Stimulated activated CD4-positive, alpha-beta T cell treated with anti-CD3 and anti-CD28 coated beads, Interleukin-1b, Interleukin-23, amount 100 ng/mL, for 4 hours (primary cell): ENCODE measurements at places on chromosomes 4 and X.

- DNase-seq, result no peak
Observed at GRCh38 chrX:46575586-46575985, 2.0 kb downstream of the CHST7 start.

- no peak for DNase-seq
Observed at GRCh38 chr4:181796502-181796901, 446.7 kb upstream of the TENM3 start.

DNA sequence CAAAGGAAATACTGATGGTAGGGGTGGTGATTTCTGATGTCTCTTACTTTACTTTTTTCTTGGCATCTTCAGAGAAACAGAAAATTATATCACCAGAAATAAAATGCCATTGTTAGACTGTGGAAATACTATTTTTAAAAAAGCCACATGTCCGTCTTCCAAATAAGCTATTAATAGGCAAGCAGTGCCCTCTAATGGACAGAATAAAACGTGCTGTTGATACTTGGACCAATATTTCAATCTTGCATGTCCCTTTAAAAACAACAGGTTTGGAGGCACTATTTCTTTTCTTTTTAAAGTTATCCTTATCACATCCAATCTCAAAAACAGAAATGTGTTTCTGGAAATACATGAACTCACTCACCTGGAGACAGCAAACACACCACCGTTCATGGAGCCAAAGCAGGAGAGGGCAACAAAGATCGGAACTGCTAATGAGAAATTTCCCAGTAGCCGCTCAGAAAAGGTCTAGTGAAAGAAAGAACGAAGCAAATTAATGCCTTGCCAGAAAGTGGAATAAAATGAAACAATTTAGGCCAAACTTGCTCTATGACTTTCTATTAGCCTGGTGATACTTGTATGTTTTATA lies 59.2 kb downstream of the SLC7A11 start:
- DNase-seq, result no peak

- DNase-seq, result no peak
Observed at GRCh38 chr4:6938237-6938636, 28.6 kb downstream of the TBC1D14 start.

DNA sequence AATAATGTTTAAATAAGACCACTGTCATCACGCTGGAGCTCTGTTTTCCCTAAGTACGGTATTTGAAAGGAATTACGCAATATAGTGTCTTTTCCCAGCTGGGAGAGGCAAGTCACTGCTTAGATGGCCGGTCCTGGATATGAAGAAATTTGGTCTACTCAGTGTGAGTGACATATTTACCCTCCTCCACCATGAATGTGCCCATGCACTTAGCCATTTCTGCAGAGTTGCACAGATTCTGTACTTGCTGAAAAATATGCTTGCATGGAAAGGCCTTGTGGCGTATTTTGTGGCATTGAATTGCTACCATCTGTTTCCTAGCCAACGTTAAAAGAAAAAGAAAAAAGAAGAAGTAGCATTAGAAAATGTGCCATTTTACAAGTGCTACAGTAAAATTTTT lies 73.1 kb downstream of the ADGRL3 start:
- DNase-seq, result no peak

DNA sequence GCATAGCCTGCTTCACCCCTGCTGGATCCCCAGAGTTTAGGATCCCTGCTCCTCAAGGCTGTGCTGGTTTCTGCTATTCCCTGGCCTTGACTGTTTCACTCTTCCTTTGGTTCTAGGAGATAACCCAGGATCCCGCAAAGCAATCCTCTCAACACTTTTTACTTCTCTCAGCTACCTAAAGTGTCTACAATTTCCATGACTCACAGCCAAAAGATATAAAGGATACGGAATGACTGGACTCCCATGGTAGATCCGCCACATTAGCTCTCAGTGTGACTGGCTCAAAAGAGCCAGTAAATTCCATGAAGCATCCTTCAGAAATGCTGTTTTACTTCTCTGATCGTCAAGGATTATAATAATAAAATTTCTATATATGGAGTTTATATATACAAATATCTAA lies 66.3 kb upstream of the TMEM164 start:
- DNase-seq, result no peak

- DNase-seq, result no peak
Observed at GRCh38 chrX:44105228-44105913, 132.2 kb upstream of the NDP start.

DNA sequence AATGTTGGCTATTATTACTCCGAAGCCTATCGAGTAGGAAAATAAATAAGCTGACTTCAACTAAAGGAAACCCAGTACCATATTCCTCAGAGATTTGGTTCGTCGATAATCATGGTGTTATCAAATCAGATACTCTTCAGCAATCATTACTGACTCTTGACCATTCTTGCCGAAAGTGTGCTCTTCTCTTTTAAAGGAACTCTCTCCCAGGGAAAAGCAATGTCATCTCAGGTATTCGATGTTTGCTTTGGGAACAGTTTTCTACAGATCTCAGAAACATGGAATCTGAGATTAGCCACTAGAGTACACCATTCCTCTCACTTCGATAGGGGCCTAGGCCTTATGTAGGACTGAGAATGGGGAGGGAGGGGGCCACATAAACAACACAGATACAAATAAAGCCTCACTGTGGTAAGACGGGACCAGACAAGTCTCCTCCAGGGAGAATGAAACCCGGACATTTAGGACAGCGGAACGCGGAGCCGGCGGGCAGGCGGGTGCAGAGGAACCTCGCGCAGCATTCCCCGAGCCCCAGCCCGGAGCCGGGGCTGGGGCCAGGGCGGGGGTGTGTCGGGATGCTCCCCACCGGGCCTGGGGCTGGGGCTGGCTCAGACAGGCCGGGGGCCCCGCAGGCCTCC lies 581 bp downstream of the DNAJB14 start:
- no peak for DNase-seq

DNA sequence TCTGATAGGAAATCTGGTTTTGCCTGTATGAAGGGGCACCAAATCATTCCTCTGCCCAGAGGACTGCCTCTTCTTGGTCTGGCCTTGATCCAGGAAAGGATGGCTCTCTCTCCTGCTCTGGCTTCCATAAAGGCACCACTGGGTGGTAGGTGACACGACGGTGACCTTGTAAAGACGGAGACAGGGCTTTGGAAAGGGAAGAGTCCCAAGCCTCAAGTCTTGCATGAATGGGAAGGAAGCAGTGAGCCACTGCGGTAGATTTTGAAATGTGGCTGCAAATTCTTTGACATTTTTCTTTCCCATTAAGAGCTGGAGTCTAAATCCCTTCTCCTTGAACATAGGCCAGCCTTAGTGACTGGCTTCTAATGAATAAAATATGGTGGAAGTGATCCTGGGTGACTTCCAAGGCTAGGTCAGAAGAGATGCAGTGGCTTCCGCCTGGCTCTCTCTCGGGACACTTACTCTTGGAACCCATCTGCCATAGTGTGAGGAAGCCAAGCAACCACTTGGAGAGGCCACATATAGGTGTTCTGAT lies 347.4 kb downstream of the BCOR start:
- no peak for DNase-seq

DNA sequence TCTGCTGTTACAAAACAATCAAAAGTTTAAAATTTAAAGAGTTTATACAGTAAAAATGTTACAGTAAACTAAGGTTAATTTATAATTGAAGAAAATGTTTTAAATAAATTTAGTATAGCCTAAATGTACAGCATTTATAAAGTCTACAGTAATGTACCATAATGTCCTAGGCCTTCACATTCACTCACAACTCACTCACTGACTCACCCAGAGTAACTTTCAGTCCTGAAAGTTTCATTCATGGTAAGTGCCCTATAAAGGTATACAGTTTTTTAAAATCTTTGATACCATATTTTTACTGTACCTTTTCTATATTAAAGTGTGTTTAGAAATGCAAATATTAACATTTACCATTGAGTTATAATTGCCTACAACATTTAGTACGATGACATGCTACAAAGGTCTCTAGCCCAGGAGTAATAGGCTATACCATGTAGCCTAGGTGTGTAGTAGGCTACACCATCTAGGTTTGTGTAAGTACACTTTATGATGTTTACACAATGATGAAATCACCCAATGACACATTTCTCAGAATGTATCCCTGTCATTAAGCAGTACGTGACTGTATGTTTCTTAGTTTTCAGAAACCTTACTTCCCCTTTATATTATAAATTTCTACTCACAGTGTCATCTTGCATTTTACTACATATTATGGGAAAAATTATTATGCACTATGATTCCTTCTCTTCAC lies 320.8 kb downstream of the ADAM29 start:
- no peak for DNase-seq

DNA sequence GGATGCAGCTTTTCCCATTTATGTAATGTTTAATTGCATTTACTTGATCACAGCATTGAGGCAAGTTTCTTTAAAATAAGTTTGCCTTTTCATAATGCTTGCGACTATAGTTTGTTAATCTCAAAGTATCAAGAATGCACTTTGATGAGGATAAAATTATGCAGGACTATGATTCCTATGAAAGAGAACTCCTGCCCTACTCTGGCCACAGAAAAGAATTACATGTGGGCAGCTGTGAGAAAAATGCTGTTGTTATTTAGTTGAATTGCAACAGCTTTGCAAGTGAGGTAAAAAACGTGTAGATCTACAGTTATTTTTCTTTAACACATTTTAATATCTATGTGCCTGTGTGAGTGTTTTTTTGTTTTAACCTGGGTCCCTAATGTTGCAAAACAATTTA lies 12.5 kb upstream of the OSTC start:
- DNase-seq, result no peak

DNA sequence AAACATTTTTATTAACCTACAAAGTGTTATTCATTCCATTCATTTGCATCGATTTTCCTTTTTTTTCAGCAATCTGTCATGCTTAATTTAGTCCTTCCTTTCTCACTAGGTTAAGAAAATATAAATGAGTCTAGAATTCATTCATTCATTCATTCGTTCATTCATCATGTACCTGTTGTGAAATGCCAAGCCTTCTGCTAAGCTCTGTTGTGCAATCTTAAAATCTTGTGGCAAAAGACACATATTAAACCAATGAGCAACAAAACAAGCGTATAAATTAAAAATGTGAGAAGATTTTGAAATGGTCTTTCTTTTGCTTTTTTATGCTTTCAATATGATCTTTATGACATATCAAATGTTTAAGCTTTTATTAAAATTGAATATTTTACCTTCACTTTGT lies 88.6 kb upstream of the MAD2L1 start:
- no peak for DNase-seq

DNA sequence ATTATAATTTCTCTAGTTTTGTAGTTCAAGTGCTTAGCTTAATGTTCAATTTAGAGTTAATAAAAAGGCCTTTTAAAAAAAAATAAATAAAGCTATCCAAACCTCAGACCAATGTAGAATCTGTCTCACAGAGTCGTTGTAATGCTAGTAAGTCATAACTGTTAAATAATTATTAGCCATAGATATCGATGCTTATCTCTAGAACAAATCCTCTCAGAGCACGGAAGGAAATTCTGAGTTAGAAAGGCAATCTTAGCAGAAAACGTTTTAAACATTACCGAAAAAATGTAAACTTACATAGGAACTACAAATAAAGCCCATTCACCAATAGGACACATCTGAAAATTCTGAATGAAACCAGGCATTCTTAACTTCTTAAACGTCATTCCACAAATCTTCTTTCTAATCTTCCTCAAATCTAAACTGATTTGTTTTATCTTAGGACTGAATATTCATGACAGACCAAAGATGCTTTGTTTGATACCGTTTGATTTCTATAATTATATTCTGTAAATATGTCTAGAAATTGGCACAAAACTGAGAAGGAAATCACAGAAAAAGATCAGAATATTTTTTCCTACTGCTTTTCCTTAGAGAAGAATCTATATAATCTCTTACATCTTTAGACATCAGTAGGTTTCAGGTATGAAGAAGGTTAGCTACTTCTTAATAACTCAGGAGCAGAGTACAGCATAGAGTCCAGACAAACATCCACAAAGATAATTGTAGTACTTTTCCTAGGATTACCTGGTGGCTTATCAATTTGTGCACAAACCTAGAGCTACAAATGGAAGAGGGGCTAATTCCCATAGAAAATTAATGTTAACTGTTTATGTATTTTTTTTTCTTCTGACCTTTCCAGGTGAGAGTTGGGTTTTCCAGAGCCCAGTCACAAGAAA lies 140.7 kb downstream of the BTC start:
- DNase-seq, result no peak

DNA sequence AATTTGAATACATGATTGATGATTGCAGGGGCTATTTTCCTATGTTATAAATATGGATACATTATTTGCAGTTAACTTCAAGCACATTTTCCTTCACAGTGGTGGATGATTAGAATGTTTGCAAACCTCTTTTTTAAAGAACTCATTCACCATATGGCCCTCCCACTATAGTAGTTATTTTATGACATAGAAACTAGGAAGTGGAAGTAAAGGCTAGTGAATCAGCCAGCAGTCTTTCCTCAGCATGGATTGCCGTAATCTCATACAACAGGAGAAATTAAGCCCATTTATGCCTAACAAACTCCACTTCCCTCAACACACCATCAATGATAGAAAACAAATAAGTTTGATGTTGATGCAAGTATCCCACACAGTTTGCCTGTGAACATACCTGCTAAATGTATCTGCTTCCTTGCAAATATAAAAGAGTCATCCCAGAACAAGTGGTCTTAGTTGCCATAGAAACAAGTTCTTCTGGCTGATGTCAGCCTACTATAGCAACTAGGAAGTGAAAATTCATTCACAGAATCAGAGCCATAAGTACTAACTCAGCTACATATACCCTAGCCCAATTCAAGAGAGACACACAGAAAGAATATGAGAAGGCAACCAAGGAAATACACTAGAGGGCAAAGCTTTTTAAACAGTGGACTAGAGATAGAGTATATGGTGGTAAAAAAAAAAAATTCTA lies 100.9 kb upstream of the RADX start:
- no peak for DNase-seq

GRCh38 chr4:42112846-42113245 lies 39.6 kb downstream of the BEND4 start:
- no peak for DNase-seq

- no peak for DNase-seq
Observed at GRCh38 chr4:111282035-111282434, 659.2 kb upstream of the PITX2 start.

GRCh38 chr4:7037425-7037824 lies 5.7 kb upstream of the TADA2B start:
- no peak for DNase-seq

DNA sequence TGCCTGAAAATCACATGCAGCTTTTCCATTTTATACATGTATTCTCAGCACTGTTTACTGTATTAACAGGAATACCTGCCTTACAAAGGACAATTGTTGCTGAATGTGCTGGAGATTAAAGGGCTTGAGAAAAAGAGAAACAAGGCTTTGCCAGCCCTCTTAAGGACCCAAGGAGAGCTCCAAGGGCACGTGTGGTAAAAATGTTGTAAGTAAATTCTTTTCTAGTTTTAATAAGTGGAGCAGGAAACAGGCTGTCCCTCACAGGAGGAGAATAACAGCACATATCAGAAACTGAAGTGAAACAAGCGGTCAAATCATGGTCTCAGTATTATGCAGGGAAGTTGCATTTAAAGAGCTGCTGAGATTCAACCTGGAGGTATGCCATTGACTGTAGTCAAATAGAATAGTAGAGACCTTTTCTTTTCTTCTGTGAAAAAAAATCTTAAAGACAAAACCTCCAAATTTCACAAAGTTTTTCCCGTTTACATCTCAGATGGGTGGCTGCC lies 18.5 kb downstream of the IGFBP7 start:
- DNase-seq, result no peak
